ENCODE measurements at places on chromosomes 7 and 10. TPM values are rescaled to one million over a fixed set of nuclear protein-coding genes. Genes with fewer than 3 reads are reported as not detected.

CYP3A4 gene
- not detected for total RNA-seq

SEPTIN7 gene
- 243 TPM for total RNA-seq

TRIM50 gene
- not detected for total RNA-seq

UPK3BL2 gene
- 2.9 TPM for total RNA-seq

PSD gene
- total RNA-seq: not detected

LBX1 gene
- total RNA-seq: not detected

GPR15LG gene
- total RNA-seq: not detected

CDH23 gene
- under 0.01 TPM for total RNA-seq

FOXP2 gene
- 8.5 TPM for total RNA-seq

PRLHR gene
- not detected for total RNA-seq

SLC18A2 gene
- total RNA-seq: not detected

CALHM3 gene
- not detected for total RNA-seq

PDK4 gene
- total RNA-seq: 10.0 TPM

FAM25G gene
- not detected for total RNA-seq

ZNF12 gene
- total RNA-seq: 16.2 TPM

GTF2IRD2 gene
- total RNA-seq: 7.5 TPM

KIF11 gene
- 13.7 TPM for total RNA-seq

SLC18A3 gene
- total RNA-seq: not detected

PKD2L1 gene
- total RNA-seq: not detected

APBB1IP gene
- not detected for total RNA-seq

SFTPA2 gene
- total RNA-seq: not detected

AKR1C8 gene
- total RNA-seq: not detected

CALML3 gene
- total RNA-seq: not detected

TMEM213 gene
- total RNA-seq: not detected

IFIT1B gene
- not detected for total RNA-seq

BMI1 gene
- 45.4 TPM for total RNA-seq

PPP1R9A gene
- total RNA-seq: 9.5 TPM

GSAP gene
- 5.6 TPM for total RNA-seq

PRSS37 gene
- total RNA-seq: not detected

SPDYE6 gene
- 0.33 TPM for total RNA-seq

Measured in vein endothelial cell (primary cell).